SK-N-SH (cell line): ENCODE measurements at places on chromosomes 6 and 20. TPM values are rescaled to one million over a fixed set of nuclear protein-coding genes. Genes with fewer than 3 reads are reported as not detected.

DNA sequence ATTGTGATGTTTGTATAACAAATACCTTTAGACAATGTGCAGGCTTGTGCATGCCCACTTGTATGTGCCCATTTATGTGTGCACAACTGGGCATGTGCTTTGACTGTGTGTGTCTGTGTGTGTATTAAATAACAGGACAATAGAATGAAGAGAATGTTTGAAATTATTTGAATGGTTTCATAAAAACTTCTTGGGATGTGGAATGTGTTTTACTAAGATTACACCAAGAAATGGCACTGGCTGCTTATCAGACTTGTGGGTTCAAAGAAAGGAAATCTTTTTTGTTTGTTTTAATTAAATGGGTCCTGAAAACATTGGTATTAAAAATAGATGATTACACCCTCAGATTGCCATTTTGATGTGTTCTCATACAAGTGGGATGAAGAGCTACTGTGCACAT lies 191.6 kb upstream of the CCN2 start:
- no peak for DNase-seq

- peak; percentile 7 for DNase-seq
Measured at GRCh38 chr6:63813566-63814120, 178.0 kb downstream of the PHF3 start.

DNA sequence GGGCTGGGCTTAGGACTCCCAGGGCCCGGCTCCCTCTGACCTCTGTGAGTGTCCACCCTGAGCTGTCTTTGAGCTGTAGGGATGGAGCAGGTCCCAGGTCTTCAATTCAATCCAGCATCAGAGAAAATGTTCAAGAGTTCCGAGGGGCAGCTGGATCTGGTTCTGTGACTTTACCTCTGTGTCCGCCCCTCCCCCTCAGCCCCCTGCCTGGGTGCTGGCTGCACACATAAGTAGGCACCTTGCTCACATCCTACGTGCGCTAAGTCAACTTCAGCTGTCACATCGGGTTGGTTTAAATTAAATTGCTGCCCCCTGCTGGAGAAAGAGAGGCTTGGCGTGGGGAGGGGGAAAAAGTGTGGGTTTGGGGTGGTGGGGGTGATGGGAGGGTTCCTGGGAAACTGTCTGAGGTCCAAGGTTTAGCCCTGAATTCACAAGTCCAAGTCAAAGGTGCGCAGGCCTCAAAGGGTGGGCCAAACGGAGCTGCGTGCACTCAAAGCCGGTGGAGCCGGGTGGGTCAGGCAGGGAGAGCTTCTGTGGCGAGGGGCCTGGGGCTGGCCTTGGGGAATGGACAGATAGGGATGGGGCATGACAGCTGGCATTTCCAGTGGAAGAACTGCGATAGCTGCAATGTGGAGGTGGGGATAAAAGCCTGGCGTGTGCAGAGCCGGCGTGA lies 3.0 kb downstream of the WFDC5 start:
- DNase-seq = peak; percentile 59

GRCh38 chr6:167549213-167549612 lies 224.3 kb downstream of the TTLL2 start:
- no peak for DNase-seq

DNA sequence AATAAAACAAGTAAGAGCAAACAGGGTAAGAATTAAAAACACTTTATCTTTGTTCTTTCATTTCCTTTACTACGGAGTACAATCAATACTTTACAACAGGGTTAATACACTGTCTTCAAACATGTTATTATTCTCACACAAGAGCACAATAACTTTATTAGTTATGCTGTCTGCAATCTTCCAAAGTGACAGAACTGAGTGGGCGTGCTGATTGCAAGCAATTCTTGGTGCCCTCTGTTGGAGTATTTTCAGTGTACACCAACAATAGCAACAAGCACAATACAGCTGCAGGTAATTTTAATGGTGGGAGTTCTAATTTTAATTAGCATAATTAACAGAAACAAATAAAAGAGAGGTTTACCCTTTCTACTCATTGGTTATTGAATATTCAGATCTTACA lies 33.9 kb upstream of the PTPRK start:
- no peak for DNase-seq

GRCh38 chr6:134170844-134171243 lies 118.4 kb upstream of the SLC2A12 start:
- DNase-seq = no peak

Gene MUC21
- not detected in 2 replicates for polyA plus RNA-seq

Gene FAM184A
- polyA plus RNA-seq = 0.38 and 0.49 TPM in 2 replicates

Gene ECT2L
- 0.02 TPM in 1 of 2 replicates, not detected in the other for polyA plus RNA-seq

DNA sequence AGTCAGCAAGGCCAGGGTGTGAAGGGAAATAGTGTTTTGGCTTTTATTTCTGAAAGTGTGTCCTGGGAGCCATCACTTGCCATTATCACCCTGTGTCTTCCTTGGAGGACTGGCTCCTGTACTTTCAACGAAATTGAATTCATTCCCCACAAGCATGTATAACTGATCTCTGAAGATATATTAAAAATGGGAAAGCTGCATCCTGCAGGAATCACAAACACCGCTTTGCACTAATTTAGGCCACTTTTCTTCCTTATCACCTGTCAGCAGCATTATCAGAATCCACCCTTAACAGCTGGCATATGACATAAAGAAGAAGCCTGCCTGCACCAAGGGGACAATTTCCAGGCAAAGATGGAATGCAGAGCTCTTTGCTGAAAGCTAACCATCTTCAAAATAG lies 56.2 kb downstream of the LAMP5 start:
- peak; percentile 53 for DNase-seq

Gene EEF1E1
- polyA plus RNA-seq = 60.8 and 67.1 TPM in 2 replicates

DNA sequence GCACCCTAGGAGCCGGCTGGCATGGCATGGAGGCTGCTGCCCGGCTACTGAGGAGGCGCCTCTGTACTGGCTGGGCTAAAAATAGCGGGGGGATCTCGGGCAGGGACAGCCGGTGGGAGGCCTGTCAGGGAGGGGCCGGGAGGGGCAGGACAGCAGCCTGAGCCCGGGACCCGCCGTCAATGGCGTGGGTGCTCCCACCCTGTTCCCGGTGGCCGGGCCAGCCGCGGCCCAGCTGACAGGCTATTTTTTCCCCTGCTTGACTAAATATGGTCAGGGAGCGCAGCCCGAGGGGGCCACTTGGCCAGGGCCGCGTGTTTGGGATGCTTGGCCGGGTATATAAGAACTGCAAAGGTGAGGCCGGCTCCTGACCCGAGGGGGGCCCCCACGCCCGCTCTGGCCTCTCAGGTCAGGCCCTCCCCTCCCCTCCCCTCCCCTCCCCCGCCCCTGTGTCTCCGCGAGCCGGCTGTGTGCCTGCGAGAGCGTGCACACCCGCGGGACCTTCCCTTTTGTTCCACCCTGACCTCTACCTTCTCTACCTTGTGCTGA lies 74.4 kb upstream of the GATA5 start:
- no peak for DNase-seq

- no peak for DNase-seq
Measured at GRCh38 chr6:10396785-10397184, 18.1 kb downstream of the TFAP2A start.

- DNase-seq = no peak
Measured at GRCh38 chr20:45297786-45298497, 8.7 kb upstream of the RBPJL start.

Gene SAMD10
- polyA plus RNA-seq = 11.0 and 11.6 TPM in 2 replicates

- DNase-seq = peak; percentile 36
Measured at GRCh38 chr6:33288141-33288920, 708 bp downstream of the WDR46 start.

Gene MUCL3
- polyA plus RNA-seq = not detected in 2 replicates

DNA sequence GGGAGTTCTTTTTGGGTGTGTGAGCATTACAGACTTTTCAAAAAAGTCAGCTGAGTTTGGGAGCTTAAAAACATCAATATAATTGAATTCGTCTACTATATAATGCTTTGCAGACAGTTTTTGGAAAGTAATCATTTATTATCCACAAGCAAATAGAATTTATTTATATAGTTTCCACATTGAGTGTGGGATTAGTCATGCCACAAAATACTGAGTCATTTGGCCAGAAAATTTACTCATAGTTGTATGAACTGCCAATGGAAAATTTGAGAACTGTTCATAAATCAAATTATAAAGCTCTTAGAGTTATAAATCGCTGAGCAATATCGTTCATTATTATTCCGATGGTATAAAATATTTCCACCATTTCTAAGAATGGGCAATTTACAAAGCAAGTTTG lies 5.0 kb downstream of the BEND6 start:
- DNase-seq = no peak
